ENCODE measurements at places on chromosomes 4 and X.
A peak's percentile ranks its signal among the peaks of the same experiment; 100 is the strongest.

DNA sequence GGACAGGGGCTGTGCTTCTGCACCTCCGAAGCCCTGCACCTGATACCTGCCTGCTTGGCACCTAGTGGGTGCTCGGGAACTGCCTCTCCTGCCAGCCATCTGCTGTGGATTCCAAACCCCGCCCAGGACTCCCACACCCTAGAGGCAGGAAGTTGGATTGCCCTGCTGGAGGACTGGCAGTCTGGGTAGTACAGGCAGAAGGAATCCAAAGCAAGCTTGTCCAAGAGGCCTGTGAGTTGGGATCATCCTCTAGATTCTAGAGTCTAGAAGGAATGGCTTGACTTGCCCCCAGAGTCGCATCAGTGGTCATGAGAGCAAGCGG is 64.6 kb upstream of the MTM1 start:
- DNase-seq, result peak; percentile 16

GRCh38 chr4:26815706-26816105 is 44.9 kb upstream of the STIM2 start:
- no peak for DNase-seq

GRCh38 chrX:49225858-49226257 is 7.3 kb downstream of the CACNA1F start:
- DNase-seq, result no peak

DNA sequence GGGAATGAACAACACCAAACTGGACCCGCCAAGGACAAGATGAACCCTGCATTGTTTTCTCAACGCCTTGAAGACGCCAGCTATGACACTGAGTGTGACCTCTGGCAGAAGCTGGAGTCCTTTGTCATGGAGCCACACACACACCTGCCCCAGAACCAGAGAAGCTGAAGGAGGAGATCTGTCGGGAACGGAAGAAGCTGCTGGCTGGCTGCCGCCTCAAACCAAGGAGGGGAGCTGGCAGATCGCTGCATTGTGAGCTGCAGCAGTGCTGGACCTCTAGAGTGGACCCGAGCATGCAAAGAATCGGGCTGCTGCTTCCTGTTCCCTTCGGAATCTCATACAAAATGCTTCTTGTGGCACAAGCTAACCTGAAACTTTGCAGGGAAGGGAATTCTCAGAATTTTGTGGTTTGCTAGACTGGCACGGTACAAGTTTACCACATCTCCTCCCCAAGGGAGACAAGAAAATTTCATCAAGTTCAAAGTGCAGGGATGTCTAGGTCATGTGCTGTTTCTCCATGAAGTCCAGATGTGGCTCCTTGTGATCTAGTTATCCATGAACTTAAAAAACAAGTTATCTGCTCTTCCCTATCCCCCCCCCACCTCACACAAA is 23.4 kb upstream of the GLRB start:
- no peak for DNase-seq

DNA sequence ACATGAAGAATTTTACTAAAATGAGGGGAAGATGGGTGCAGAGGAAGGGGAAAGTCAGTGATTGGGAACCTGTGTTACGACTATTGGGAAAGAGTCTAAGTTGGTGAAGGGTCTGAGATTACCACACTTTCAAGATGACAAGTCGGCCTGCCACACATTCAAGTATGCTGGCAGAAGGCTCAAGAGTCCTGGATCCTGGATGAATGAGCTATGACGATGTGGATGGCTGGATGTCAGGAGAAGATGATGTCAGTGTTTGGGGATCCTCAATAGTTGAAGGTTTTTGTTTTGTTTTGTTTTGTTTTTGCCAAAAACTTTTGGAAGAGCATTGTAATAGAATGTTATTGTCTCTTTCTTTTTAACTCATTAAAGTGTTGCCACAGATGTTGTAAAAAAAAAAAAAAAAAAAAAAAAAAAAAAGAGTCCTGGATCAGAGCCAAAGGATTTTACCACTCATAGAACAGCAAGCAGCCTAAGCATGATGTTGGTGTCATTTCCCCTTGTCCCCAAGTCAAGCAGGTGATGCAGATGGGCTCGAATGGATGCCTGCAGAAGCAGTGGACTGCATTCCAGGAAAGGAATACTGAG is 120.6 kb downstream of the REELD1 start:
- no peak for DNase-seq

- DNase-seq, result no peak
Measured at GRCh38 chr4:170001745-170002267, 24.4 kb downstream of the MFAP3L start.

Measured in EL (cell line).